Germinal center (tissue), 1 donor: ENCODE measurements at places on chromosomes 1 and 21.

DNA sequence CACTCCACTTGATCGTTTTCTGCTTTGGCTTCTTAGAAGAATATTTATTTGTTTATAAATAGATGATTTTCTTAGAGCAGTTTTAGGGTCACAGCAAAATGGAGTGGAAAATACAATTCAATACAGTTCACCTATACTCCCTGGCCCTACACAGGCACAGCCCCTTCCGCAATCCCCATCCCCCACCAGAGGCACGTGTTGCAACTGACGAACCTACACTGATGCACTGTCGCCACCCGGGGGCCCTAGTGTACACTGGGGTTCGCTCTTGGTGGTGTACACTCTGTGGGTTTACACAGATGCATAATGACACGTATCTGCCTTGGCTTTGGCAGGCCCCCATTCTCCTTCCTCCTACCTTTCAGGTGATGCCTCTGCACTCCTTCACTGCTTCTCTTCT, 8.0 kb downstream of the ECHDC2 start:
- DNase-seq, result no peak

- DNase-seq, result no peak
Measured at GRCh38 chr1:237702161-237702560, 188.6 kb downstream of the ZP4 start.

GRCh38 chr1:2021550-2021949, 2.4 kb downstream of the GABRD start:
- no peak for DNase-seq

DNA sequence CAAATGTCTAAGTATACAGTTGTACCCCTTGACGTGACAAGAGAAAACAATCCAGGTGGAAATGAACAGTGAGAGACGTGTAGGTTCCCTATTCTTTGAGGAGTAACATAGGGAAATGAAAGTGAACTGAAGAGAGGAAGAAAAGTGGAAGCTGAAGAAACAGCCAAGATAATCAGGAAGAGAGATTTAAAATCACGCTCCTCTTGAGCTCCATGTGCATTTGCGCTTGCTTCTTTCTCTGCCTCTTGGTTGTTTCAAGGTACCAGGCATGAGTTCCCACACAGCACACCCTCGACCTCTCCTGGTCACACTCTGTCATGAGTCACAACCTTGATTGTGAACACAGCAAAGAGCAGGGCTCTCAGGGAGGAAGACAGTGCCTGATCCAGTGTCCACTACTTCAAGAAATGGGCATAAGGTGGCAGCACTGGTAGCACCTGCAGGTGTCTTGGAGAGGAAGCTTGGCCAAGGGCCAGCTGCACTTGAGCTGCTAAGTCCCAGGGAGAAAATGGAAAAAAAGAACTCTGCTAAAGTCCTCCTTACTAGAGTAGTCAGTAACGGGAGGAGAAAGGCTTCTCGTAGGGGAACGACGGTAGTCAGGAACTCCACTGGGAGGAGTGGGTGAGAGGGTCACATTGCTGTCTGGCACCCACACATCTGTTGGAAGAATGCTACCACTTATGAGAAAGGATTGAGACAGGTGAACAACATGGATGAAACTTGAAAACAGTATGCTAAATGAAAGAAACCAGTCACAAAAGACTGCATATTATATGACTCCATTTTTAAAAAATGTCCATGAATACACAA, 18.3 kb upstream of the ARID1A start:
- peak; percentile 39 for DNase-seq

DNA sequence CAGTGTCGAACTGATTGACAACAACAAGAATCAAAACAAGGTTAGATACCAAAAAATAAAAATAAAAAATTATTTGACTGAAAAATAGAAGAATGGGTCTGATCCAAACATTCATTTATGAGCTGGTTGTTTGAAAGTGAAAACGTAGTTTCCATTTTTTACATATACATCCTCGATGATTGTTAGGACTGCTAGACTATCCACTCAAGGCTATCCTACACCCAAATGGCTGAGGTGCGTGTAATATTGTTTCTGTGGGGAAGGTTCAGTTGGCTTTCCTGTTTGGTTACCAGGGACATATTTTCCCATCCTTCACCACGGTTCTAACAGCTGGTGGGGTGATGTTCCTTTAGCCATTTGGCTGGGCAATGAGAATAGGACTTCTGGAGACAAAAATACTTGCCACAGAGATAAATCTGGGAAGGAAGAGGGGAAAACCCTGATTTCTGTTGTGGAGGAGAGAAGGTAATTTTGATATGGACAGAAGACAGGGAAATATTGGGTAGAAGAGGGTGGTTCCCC, 66.3 kb downstream of the MAP3K7CL start:
- DNase-seq, result no peak

DNA sequence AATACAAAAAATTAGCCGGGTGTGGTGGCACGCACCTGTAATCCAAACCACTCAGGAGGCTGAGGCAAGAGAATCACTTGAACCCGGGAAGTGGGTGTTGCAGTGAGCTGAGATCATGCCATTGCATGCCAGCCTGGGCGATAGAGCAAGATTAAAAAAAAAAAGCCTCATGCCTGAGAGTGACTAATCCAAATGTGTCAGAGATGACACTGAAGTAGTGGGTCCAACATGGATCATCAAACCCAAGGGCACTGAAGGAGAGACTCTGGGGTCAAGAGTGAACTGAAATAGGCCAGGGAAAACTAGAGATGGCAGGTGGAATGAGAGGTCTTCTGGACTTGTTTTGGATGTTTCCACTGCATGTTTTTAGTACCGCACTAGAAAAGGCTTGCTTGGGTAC, 10.2 kb upstream of the CACHD1 start:
- DNase-seq, result no peak

DNA sequence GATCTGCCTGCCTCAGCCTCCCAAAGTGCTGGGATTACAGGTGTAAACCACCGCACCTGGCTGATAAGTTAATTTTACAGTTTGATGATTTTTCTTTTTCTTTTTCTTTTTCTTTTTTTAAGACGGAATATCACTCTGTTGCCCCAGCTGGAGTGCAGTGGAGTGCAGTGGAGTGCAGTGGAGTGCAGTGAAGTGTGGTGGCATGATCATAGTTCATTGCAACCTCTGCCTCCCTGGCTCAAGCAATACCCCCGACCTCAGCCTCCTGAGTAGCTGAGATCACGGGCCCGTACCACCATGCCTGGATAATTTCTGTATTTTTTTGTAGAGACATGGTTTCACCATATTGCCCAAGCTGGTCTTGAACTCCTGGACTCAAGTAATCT, 84.4 kb upstream of the CXADR start:
- DNase-seq, result no peak

GRCh38 chr1:164748253-164748899, 189.4 kb downstream of the PBX1 start:
- no peak for DNase-seq

GRCh38 chr1:159171688-159172501, 480 bp downstream of the CADM3 start:
- no peak for DNase-seq

DNA sequence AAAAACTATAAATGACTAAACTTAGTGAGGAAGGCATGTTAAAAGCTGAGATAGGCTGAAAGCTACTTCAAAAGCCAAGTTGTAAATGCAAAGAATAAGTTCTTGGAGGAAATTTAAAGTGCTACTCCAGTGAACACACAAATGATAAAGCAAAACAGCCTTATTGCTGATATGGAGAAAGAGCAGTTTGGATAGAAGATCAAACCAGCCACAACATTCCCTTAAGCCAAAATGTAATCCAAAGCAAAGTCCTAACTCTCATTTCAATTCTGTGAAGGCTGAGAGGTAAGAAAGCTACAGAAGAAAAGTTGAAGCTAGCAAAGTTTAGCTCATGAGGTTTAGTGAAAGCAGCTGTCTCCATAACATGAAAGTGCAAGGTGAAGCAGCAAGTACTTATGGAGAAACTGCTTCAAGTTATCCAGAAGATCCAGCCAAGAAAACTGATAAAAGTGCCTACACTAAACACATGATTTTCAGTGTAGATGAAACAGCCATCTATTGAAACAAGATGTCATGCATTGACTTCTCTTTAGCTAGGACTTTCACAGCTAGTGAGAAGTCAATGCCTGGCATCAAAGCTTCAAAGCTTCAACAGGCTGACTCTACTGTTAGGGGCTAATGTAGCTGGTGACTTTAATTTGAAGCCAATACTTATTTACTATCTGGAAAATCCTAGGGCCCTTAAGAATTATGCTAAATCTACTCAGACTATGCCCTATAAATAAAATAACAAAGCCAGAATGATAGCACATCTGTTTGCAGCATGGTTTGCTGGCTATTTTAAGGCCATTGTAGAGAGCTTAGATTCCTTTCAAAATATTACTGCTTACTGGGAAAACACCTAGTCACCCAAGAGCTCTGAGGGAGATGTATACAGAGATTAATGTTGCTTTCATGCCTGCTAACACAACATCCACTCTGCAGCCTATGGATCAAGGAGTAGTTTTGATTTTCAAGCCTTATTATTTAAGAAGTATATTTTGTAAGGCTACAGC, 188.6 kb downstream of the EIF4G3 start:
- no peak for DNase-seq

DNA sequence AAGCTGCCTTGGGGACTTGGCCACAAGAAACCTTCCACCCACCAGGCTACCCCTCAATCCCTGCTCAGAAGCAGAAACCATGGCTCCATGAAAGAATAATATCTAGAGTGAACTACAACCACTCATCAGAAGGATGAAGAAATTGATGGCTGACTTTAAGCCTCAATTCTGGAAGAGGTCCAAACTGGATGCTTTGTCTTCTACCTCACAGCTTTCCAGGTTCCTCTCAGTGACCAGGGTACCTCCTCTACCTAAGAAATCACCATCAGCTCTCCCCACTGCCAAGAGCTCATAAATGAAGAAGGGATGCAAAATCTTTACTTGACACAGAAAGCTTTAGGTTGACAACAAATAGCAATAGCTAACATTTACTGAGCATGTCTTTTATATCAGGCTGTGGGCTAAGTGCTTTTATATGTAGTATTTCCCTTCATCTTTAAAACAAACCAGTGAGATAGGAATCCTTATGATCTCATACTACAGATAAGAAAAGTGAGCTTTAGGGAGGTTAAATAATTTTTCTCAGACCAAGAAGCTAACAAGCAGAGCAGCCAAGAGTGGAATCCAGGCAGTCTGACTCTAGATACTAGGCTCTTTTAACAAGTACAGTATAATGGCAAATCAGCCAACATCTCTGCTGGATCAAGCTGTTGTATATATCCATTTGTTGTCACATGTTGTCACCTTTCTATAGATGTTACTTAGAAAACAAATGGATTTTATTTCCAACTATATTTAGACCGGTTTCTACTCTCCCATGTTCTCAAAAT, 243.0 kb upstream of the SGIP1 start:
- no peak for DNase-seq

DNA sequence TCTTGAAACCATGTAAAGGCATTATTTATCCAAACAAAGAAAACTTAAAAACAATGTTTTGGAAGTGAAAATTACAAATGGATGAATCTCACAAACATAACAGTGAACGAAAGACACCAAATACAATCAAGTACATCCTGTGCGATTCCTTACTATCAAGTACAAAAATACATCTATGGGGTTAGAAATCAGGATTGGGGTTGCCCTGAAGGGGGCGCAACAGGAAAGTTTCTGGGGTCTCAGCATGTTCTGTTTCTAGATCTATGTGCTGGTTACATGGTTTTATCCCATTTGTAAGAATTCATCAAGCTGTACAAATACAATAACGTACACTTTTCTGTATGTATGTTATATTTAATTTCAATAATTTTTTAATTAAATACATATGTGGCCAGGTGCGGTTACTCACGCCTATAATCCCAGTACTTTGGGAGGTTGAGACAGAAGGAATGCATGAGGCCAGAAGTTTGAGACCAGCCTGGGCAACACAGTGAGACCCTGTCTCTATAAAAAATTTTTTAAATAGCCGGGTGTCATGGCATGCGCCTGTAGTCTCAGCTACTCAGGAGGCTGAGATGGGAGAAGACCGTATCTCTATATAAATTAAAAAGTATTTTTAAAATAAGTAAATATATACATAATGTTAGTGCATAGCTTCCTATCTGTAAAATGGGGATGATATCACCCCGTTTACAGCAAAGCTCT, 121.5 kb upstream of the SOD1 start:
- DNase-seq, result no peak

- no peak for DNase-seq
Measured at GRCh38 chr1:216119600-216119999, 303.6 kb downstream of the USH2A start.

DNA sequence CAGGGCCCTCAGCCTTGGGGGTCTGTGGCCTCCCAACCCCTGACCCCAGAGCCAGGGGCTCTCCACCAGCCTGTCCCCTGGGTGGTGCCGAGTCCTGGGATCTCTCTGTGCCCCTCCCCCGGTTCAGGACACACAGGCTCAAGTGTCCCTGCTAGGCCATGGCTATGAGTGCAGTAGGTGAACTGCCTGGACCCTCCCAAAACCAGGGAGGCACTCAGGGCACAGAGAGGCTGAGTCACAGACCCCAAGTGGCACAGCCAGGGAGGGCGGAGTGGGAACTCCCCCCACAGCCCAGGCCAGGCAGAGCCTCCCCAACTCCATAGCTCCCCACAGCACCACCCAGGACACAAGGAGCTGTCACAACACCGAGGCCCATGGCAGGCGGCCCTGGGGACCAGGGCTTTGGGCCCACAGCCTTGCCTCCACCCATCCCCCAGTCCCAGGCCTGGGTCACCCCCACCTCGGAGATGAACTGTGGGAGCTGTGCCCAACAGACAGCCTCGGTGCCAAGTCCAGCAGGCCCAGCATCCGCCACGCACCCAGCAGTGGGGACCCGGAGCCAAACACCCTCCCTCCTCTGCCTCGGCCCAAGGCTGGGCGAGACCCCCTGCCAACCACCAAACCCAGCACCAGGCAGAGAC, 3.2 kb downstream of the DVL1 start:
- no peak for DNase-seq
